ENCODE measurements at places on chromosomes 3 and 15. TPM values are rescaled to one million over a fixed set of nuclear protein-coding genes. Genes with fewer than 3 reads are reported as not detected.

WNT5A gene
- 1,597 TPM for total RNA-seq

DLEC1 gene
- total RNA-seq = 0.16 TPM

CCDC54 gene
- total RNA-seq = not detected

PFN2 gene
- total RNA-seq = 138 TPM

SEC22A gene
- 39.4 TPM for total RNA-seq

ADCY5 gene
- 1.3 TPM for total RNA-seq

CD200R1 gene
- 0.16 TPM for total RNA-seq

NFKBIZ gene
- 58.6 TPM for total RNA-seq

ZNF621 gene
- 19.6 TPM for total RNA-seq

SPATA12 gene
- not detected for total RNA-seq

ARGFX gene
- total RNA-seq = not detected

PEX11A gene
- total RNA-seq = 7.8 TPM

SLC28A1 gene
- not detected for total RNA-seq

PYGO1 gene
- total RNA-seq = 15.9 TPM

CCDC80 gene
- 854 TPM for total RNA-seq

SEMA6D gene
- 11.8 TPM for total RNA-seq

USP13 gene
- total RNA-seq = 14.6 TPM

CELF6 gene
- total RNA-seq = 0.16 TPM

FBXL22 gene
- 1.1 TPM for total RNA-seq

SAMD7 gene
- total RNA-seq = not detected

CYP1A1 gene
- total RNA-seq = 0.12 TPM

ACKR2 gene
- not detected for total RNA-seq

HRH1 gene
- total RNA-seq = 4.7 TPM

PPP1R14D gene
- not detected for total RNA-seq

TLR9 gene
- total RNA-seq = not detected

SERPINI1 gene
- total RNA-seq = 2.1 TPM

IL16 gene
- total RNA-seq = 1.1 TPM

LYZL4 gene
- total RNA-seq = not detected

NLGN1 gene
- 10.9 TPM for total RNA-seq

EMC7 gene
- total RNA-seq = 25.1 TPM

GPR62 gene
- total RNA-seq = not detected

TERC gene
- total RNA-seq = 183 TPM

ROPN1B gene
- total RNA-seq = not detected

GOLGA6A gene
- total RNA-seq = not detected

RPL14 gene
- 195 TPM for total RNA-seq

NECTIN3 gene
- 136 TPM for total RNA-seq

ROBO1 gene
- total RNA-seq = 99.3 TPM

THSD4 gene
- total RNA-seq = 52.7 TPM
